ENCODE measurements at places on chromosomes 13 and 19.

DNA sequence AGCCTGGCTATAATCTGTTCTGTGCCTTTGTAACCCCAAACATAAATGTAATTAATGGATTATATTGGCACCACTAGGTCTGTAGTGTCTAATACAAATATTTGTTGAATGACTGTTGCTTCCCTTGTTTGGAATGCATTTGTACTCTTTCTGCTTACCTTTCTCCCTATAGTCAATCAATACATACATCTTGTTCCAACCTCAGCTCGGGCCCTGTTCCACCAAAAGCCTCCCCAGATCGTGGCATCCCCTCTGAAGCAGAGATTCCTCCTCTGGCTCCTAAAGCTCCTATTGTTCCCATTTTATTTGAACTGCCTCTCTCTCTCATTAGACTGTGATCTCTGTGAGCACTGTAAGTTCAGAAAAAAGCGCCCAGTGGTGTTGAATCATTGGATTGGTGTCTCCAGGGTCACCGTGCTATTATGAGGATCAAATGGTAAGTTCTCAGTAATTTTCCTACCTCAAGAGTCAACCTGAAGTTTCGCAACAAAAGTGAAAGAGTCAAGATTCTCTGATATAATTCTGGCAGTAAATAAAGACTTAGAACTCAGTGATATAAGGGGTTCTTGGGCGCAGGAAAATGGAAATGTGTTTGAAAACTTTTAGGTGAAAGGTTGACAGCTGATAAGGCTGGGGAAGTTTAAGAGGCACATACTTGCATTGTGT is 151.5 kb downstream of the KLF5 start:
- no peak for DNase-seq

- DNase-seq, result no peak
Measured at GRCh38 chr13:90382425-90382824, 965.1 kb upstream of the MIR17HG start.

DNA sequence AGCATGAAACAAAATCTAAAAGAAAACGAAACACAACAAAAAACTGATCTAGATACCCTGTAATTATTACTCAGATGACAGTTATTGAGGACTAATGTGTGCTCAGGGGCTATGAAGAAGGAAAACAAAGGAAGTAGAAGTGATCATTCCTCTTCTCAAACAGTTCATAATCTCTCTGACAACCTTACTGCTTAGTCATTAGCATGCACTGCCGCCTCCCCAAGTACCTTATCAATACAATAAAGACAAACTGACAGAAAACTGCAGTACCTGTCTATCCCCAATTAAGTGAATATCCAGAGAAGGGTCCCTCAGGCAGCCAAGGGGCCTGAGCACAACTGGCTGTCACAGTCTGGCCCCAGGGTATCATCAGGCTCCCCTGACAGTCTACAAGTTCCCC is 22.0 kb upstream of the POU4F1 start:
- DNase-seq, result no peak

DNA sequence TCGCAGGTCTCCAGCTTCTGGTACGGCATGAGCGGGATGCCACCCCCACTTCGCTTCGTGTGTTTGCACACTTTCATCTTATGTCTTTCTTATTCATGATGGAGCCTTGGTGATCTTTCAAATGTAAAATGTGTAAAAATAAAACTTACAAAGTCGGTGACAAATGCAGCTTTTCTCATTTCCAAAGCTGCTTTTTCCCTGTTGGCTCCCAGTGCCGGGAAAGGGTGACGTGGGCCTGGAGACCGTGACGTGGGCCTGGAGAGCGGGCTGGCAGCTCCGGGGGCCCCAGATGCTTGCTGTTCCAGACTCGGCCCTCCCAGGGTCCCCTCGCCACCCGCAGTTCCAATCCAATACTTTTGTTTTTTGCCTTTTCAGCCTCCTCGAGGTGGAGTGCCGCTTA is 101.4 kb downstream of the KDM4B start:
- DNase-seq, result no peak

- DNase-seq, result no peak
Measured at GRCh38 chr13:27500806-27501534, 50.6 kb upstream of the MTIF3 start.

- DNase-seq, result no peak
Measured at GRCh38 chr19:17441241-17442021, 7.0 kb downstream of the TMEM221 start.

DNA sequence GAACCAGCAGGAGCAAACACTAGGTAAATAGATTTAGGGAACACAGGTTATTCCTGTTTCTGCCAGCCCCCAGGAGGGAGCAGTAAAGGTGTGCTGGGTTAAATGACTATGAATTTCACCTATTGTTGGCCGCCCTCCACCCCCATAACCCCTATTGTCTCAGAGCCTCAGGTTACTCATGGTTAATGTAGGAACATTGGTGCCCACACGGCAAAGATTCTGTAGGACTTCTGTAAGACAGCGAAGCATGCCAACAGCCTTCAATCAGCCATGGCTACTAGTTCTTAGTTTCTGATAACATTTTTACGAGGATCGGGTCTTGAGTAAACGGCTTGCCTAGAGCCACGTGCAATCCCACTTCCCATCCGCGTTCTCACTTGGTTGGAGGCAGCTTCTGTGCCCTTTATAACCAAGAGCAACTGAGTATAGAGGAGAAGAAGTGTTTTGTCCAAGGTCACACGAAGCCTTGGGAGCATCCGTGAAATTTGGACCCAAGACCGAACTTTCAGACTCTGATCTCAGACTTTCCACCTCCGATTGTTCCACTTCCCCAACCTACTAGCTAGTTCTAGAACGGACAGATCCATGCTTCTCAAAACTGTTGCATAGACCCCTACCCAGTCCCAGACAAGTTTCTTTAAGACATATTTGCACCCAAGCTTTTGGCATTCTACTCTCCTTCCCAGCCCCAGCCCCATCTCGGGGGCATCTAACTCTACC is 5.1 kb upstream of the CACNG8 start:
- no peak for DNase-seq

DNA sequence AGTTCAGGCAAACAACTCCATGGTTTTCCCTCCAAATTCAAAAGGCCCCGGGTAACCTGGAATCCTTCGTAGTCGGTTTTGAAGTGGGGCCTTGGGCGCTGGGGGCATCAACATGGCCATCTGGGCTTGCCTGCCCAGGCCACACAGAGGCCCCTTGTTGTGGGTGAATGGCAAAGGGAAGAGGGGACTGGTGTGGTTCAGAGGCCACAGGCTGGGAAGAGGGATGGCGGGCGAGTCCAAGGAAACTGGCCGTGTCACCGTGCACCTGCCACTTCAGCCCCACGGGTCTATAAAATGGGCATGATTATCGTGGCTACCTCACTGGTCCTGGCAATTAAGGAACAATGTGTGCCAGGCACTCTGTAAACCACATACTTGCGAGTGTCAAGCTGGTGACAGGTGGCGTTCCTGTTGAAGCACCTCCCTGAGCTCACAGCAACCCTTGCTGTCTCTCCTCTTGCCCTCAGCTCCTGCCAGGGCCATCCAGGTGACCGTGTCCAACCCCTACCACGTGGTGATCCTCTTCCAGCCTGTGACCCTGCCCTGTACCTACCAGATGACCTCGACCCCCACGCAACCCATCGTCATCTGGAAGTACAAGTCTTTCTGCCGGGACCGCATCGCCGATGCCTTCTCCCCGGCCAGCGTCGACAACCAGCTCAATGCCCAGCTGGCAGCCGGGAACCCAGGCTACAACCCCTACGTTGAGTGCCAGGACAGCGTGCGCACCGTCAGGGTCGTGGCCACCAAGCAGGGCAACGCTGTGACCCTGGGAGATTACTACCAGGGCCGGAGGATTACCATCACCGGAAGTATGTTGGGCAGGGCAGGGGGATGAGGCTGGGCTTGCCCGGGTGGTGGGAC is 1.3 kb downstream of the LSR start:
- no peak for DNase-seq

GRCh38 chr13:87903553-87903952 is 232.4 kb downstream of the SLITRK5 start:
- DNase-seq, result no peak

DNA sequence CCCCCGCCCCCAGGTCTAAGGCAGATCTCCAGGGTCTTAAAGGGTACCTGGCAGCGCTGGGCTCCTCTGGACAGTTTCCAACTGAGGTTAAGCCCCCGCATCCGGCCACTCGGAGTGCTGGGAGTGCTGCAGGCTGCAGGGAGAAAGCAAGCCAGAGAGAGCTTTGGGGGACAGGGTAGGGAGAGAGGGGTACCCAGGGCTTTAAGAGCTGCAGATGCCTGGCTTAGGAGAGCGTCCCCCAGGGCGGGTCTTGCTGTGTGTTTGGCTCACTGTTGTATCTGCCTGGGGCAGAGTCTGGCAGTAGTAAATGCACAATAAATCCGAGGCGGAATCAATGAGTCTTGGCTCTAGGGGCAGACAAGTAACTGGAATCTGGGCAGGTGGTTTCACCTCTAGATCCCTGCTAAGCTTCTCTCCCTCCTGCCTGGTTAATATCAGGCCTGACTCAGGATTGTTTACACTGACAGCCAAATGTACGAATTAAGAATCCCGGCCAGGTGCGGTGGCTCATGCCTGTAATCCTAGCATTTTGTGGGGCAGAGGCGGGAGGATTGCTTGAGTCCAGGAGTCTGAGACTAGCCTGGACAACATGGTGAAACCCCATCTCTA is 798 bp upstream of the COX6B2 start:
- peak; percentile 14 for DNase-seq

GRCh38 chr13:26968431-26969341 is 202.9 kb downstream of the USP12 start:
- no peak for DNase-seq

GRCh38 chr13:107025991-107026390 is 458.1 kb upstream of the ARGLU1 start:
- DNase-seq, result no peak

Data from COR-L47 (cell line).